ENCODE measurements at places on chromosomes 12 and 14. TPM values are rescaled to one million over a fixed set of nuclear protein-coding genes. Genes with fewer than 3 reads are reported as not detected.

The NTF3 gene
- total RNA-seq = not detected

The LAG3 gene
- 71.3 TPM for total RNA-seq

GRCh38 chr12:22043943-22044342, 2.1 kb upstream of the CMAS start:
- DNase-seq = no peak

DNA sequence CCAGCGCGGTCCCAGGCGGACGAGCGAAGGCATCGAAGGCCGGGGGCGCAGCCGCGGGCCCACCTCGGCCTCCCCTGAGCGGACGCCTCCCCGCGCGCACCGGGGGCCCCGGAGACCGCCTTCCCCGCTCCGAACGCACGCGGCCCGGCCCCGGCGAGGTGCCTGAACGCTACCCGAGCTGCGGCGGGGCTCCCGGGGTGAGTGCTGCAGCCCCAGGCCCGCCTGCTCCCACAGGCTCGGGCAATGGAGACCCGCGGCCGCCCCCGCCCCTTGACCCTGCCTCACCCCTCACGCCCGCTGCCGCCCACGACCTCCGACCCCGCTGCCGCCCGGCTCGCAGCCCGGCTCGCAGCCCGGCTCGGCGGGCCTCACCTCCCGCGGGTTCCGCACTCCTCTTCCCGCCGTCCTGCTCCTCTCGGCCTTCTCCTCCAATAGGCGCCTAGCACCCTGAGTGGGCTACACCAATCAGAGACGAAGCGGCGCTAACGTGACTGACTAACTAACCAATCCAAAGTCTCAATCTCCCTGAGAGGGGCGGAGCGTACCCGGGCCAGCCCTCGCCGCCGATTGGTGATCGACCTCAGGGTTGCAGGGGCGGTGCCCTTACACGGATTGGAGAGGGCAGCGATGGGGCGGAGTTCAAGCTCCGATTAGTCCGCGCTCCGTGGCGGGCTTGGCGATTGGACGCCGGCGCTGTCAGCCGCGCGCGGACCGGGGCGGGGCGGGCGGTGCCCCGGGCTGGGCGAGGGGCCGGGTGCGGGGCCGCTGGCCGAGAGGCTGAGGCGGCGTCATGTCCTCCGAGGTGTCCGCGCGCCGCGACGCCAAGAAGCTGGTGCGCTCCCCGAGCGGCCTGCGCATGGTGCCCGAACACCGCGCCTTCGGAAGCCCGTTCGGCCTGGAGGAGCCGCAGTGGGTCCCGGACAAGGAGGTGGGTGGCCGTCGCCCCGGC, at the start of the genes XRCC3 and ZFYVE21:
XRCC3 (minus strand) TSS at position 400 of the 949 bp plus-strand sequence. CDS start 4,364 bp downstream, outside the sequence.
ZFYVE21 (plus strand) TSS at position 759 of the 949 bp plus-strand sequence; CDS start at position 791, 32 bp downstream.
- peak; percentile 99 for DNase-seq

DNA sequence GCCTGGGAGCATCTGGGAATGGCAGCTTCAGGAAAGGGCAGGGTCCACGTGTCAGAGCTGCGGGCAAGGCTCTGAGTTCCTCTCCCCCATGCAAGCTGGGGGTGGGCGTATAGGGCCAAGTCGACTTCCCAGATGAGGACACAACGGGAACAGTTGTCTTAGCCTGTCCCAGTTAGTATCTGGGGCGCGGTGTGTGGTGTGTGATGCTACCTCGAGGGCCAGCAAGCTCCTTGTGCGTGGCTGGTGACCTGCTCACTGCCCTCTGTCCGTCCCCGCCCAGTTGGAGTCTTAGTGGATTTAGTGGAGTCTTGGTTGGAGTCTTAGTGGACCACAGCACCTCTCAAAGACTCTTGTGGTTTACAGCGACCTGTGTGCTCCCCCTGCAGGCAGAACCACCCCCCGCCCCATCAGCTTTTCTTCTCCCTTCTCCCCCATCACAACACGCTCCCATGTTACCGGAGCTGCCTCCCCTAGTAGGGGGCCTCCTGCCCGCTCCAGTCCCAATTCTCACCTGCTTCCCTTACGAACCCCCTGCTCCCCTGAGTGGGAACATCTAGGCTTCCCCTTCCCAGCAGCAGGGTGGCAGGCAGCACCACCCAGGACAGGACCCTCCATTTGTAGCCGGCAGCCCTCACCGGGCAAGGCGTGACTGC, 8.7 kb downstream of the ASPG start:
- DNase-seq = no peak

Data from activated naive CD4-positive, alpha-beta T cell treated with anti-CD3 and anti-CD28 coated beads, Interleukin-2, amount 50 U/mL, for 72 hours (primary cell).